ENCODE measurements at places on chromosomes 3 and 15.

DNA sequence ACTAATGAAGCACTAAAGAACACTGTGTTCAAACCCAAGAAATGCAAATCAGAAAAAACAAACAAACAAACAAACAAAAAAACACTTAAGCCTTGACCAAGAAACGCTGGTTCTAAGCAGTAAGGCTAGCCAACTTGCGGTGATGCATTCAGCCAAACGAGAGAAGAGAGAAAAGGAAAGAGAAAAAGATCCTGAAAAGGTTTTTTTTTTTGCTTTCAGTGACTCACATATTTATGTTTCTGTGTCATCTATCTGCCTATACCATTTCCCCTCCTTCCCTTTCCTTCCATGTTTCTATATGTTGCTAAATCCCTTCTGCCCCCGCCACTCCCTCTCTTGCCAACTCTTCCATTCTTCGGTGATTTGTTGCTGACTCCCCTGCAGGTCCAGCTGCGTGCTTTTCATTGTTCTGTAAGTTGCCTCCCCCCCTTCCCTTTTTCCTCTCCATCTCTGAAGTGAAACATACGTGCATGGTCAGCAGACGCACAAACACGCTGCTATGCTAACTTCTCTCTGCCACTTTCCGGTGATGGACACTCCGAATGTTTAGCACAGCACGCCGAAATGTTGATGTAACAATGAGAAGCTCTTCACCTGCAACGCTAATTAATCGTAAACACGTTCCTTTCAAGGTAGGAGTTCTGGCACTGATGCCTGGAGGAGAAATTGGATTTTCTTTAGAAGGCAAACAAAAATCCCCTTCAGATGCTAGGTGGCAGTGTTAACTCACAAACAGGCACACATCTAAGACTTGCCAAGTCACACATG, 154.4 kb downstream of the TUSC7 start:
- DNase-seq: no peak

DNA sequence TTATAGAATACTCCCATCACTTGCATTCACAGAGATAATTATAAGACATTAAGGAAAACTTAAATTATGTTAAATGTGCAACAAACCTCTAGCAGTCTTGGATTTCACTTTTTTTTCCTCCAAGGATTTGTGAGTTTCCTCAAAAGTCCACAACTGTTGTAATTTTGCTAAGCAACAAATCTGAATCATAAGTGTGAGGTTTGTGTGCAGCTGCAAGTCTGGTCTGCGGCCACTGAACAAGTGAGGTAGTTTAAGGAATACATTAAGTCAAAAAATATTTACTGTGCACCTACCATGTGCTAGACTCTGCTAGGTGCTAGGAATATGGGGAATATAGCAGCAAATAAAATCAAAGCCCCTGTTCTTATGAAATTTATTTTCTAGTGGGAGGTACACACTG, 70.2 kb downstream of the LRRC28 start:
- DNase-seq: no peak

- no peak for DNase-seq
Measured at GRCh38 chr3:141076797-141077571, 25.8 kb downstream of the SPSB4 start.

GRCh38 chr15:78112551-78112950, 18.7 kb downstream of the CIB2 start:
- no peak for DNase-seq

DNA sequence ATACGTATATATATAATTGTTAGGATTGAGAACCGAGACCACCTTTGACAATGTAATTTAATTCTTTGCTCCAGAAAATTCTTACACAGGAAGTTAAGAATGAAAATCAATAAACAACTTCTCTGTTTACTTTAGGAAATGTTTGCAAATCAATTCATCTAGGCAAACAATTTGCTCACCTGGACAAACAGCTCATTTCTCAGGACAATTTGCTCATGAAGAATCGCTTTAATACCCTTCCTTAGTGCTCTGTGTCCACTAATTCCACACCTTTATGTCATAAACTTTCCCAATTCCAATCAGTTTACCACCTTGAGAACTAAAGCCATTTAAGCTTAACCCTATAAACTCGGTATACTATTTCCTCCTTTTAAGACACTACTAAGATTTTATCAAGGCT, 292.2 kb downstream of the BCHE start:
- DNase-seq: no peak

GRCh38 chr15:61653110-61653509, 407.1 kb downstream of the VPS13C start:
- DNase-seq: no peak

- no peak for DNase-seq
Measured at GRCh38 chr3:197339841-197340520, 41.6 kb upstream of the DLG1 start.

DNA sequence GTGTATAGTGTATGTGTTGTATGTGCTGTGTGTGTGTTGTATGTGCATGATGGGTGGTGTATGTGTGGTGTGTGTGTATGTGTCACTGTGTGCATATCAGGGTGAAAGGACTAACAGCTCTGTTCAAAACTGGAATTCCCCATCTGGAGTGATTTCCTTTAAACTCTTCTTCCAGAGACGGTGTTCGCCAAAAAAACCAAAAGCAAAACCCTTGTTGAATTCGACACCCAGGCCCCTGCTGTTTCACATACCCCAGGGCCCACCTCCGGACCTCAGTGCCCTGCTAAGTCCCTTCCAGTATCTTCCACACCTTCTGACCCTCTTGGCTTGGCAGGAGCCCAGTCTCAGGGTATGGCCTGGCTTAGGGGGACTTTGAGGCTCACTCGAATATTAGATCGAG, 44.9 kb upstream of the SEC13 start:
- DNase-seq: no peak

- DNase-seq: no peak
Measured at GRCh38 chr15:76168237-76168984, 108.6 kb downstream of the TMEM266 start.

GRCh38 chr3:175342196-175342595, 483.1 kb downstream of the NAALADL2 start:
- no peak for DNase-seq

DNA sequence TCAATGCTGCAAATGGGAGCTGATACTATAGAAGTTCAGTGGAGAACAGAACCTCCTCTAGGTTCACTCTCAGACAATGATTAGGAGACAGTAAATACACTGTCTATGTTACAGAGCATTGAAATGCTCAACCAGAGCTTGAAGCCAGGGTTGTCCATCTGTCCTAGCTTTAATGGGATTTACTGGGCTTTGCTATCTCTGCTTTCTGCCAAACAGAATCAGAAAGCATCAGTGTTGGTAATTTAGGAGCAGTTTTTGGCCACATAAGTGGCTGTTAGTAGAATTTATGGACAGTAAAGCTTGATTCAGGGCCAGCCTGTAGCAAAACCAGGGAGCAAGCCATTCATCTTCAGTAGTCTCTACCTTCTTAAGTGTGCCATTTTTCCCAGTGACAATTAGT, 396.3 kb downstream of the LSAMP start:
- DNase-seq: no peak

GRCh38 chr3:195115600-195116406, 155.2 kb downstream of the XXYLT1 start:
- no peak for DNase-seq

DNA sequence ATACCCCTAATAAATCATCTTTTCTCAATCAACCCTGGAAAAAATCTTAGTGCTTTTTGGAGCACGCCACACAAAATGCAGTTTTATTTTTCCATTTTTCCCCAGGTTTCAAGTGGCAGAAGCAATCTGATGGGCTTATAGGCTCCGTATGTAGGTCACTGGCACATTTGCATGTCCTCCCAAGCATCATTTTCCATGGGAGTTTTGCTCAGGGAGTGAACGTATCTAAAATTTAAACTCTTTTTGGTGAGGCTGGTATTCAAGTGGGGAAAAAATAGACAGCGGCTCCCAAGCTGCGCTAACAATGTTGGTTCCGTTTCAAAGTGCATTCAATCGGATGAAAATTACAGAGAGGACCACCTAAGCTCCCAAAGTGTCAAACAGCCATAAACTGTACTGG, 233.4 kb downstream of the MEX3B start:
- DNase-seq: no peak

GRCh38 chr3:68468695-68469375, 463.5 kb downstream of the TAFA4 start:
- DNase-seq: no peak

DNA sequence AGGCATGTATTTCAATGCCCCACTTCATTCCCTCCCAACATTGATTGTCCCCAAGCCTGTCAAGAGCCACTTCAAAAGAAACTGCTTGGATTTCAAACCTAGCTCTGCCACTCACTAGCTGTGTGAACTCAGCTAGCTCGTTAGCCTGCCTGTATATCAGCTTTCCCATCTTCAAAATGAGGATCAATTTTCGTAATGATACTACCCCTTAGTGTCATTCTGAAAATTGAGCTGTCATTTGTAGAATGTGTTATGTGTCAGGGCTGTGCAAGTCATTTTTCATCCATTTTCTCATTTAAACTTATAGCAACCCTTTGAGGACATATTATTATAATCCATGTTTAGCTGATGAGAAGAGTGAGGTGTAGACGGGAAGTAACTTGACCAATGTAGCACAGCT, 88.6 kb downstream of the TRIM42 start:
- DNase-seq: no peak

DNA sequence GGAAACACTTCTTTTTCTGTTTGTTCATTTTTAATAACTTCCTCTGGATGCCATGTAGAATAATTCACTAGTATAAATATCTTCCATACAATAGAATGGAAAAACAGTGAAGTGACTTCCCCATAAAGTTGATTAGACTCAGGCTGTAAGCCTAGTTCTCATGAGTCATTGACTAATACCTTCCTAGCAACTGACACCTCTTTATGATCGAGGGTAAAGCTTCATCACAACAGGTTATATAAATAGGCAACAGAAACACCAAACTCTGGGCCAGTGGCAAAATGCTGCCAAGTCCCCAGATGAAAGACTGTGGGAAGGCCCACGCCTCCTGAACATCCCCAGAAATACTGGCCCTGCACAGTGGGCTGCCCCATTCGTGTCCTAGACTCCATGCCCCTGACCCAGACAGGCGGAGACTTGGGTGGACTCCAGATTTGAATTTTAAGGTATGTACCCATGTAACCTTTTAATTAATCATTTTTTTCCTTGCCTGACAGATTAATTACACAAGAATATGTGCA, 71.3 kb upstream of the TBC1D23 start:
- DNase-seq: no peak

- DNase-seq: no peak
Measured at GRCh38 chr15:67050062-67050461, 15.3 kb upstream of the SMAD3 start.

DNA sequence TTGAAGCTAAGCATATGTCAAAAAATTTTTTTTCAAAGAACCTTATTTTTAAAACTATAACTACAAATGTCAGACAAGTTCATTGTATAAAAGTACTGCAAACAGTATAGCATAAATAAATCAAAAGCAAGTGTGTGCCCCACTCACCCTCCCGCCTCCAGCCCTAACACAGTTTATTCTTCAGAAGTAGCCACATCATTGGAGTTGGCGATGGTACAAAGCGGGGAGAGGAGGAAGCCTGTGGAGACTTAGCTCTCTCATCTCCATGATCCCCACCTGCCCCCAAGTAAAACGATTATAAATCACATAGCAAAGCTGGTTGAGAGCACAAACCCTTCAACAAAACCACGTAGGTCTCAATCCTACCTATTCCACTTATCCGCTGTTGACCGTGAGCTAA, 33.6 kb downstream of the FOXP1 start:
- no peak for DNase-seq

DNA sequence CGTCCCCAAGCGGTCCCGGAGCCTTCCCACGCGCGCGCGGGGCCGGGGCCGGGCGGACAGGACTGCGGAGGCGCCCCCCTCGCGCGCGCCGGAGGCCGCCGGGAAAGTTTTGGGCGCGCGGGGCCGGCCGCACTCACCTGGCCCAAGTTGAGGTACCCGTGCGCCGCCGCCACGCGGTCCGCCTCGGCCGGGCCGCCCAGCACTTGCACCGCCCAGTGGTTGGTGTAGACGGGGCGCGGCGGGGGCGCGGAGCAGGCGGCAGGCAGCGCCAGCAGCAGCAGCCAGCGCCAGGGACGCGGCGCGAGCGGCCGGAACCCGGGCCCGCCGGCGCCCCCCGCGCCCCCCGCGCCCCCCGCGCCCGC, 289 bp downstream of the PCSK6 start:
- DNase-seq: no peak

DNA sequence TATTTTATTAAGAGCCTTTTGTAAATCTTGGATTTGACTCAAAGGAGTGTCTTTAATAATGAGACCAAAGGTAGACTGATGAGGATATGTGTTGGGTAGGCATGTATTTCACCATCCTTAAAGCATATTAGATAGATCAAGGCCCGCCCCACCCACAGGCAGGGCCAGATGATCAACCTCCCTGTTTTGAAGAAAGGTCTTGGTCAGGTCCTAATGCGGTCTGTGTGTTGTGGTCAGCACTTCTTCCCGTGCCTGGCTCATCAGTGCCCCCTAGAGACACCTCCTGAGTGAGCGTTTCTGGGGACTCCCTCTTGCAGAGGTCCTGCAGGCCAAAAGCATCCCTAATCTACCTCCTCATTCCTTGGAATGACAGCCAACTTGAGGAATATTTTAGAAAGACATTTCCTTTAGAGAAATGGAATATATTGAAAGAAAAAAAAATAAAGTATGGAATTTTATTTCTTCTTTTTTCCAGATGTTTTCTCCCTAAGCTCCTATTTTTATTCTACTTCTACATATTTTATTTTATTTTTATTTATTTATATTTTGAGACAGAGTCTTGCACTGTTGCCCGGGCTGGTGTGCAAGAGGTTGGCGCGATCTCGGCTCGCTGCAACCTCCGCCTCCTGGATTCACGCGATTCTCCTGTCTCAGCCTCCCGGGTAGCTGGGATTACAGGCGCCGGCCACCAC, 6.0 kb downstream of the TM4SF4 start:
- peak; percentile 2 for DNase-seq

DNA sequence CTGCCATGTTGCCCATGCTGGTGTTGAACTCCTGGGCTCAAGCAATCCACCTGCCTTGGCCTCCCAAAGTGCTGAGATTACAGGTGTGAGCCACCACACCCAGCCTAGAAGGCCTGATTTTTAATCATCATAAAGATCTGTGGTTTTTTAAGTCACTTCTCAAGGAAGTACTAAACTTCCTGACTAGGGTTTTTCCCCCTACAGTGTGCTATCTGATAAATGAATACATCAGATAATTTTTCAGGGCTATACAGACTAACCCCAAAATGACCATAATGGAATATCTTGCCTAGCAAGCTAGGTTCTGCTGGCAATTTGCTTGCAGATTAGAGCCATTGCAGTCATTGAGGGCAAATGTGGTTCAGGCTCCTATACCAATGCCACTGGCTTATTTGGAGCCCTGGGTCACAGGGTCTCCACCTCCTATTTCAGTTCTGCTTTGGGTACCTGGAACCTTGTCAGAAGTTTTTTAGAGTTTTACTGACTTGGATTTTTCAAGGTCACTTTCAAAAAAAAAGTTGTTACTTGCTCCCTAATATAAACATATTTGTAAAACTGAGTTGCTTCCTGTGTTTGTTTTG, 80.8 kb downstream of the SLC49A4 start:
- no peak for DNase-seq

GRCh38 chr15:55289746-55290527, at the start of gene RAB27A:
Gene RAB27A (minus strand): TSS chr15:55289813. CDS start chr15:55234934, 54,879 bp downstream.
- peak; percentile 58 for DNase-seq

All from stimulated activated CD8-positive, alpha-beta memory T cell treated with anti-CD3 and anti-CD28 coated beads, Interleukin-7, amount 100 ng/mL, for 24 hours (primary cell).